Activated naive CD4-positive, alpha-beta T cell treated with anti-CD3 and anti-CD28 coated beads, Interleukin-2, amount 50 U/mL, for 72 hours (primary cell): ENCODE measurements at places on chromosomes 1 and 21.

DNA sequence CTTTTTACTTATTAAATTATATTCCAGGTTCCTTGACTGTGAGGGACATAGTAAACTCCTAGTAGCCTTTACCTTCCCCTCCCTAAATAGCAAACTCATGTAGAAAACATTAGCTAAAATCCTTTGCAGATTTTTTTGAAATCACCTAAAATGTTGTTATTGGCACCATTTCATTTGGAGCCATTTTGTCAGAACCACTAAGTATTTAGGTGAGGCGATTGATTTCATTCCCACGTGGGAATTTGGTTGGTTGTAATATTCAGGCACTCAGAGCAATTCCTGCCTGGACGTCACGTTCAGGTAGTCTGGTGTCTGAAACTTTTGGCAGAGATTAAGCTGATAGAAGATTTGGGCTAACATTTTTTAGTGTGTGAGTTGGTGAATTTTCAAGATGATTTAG, 84.3 kb downstream of the CAMTA1 start:
- no peak for DNase-seq

GRCh38 chr1:7407544-7407895, 363.6 kb upstream of the VAMP3 start:
- DNase-seq: no peak

DNA sequence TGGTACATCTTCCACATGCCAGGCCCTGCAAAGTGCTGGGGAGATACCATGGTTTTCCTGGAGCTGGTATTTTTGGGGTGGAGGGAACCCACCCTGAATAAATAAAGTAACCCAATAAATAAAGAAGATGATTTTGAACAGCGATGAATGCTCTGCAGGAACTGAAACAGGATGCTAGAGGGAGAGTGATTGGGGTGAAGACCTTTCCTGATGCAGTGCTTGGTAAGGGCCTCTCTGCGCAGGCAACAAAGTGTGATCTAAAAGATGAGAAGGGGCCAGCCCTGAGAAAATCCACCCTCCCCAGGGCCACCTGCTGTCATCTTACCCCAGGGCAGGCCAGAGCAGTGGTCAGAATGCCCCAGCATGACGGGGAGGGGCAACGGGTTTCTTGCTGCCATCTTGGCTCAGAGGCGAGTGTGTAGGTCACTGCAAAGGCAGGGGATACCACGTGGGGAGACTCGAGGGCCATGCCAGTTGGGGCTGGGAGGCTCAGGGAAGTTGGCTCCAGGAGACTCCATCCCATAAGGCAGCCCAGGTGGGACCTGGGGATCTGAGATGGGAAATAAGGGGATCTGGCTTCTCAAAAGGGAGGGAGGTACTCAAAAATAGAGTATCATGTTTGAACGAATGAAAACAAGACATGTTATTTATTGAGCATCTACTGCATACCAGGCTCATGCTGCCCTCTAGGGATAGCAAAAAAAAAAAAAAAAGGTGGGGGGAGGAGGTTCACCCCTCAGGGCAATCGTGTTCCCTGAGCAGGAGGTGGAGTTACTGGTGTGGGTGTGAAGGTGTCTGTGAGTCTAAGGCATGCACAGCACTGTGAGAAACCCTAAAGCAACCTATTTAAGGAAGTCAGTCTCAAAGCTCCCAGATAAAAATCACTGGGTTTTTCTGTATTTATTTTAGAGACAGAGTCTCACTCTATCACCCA, 2.8 kb downstream of the SRARP start:
- no peak for DNase-seq

- DNase-seq: no peak
Measured at GRCh38 chr1:84037758-84038611, 39.1 kb upstream of the TTLL7 start.
